HT1080 (cell line): ENCODE measurements at places on chromosomes 7 and 10.

GRCh38 chr10:126481181-126481580 lies 92.9 kb upstream of the ADAM12 start:
- DNase-seq, result peak; percentile 44

DNA sequence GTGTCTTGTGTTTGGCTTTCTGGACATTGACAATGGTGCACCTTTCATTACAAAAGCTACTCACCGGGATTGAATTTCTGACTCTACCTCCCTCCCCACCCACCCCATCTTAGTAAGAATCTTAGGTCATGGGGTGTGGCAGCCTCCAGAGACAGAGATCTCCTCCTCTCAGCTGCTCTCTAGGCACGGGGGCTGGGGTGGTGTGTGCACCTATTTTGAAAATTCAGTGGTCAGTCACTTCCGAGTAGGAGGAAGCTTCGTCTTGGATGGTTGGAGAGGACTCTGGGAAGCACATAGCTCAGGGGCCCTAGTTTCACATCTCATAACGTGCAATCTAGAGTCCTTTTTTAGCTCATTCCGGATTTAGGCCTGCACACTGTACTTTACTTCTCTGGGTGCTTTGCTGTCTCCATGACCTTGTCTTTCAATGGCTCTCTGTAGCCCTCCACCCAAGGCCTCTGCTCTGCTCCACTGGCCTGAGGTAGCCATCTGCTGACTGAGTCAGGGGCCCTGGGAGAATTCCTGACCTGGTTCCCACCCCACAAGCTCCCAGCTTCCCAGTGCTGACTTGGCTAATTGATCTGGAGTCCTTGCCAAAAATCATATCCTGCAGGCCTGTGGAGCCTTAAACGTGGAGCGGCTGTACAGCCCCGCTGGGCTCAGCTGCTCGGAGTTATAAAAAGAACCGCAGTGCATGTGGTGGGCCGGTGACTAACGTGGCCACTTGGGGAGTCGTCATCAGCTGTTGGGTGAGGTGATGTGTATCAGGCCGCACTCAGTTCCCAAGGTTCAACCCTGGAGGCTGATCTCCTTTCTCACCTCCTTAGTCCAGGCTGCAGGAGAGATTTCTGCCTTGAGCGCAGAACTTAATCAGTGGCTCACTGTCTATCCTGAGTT lies 19.3 kb upstream of the ADAMTS14 start:
- DNase-seq, result peak; percentile 86

- DNase-seq, result no peak
These were observed 529 bp downstream of the CLDN3 start for GRCh38 chr7:73769481-73770001.

GRCh38 chr7:155202106-155202871 lies 95.4 kb upstream of the INSIG1 start:
- DNase-seq, result no peak

- no peak for DNase-seq
These were observed 758.0 kb downstream of the TYW1 start for GRCh38 chr7:67754651-67755050.
